Peyer's patch (tissue), 4 donors: ENCODE measurements at places on chromosomes 6 and 20.

DNA sequence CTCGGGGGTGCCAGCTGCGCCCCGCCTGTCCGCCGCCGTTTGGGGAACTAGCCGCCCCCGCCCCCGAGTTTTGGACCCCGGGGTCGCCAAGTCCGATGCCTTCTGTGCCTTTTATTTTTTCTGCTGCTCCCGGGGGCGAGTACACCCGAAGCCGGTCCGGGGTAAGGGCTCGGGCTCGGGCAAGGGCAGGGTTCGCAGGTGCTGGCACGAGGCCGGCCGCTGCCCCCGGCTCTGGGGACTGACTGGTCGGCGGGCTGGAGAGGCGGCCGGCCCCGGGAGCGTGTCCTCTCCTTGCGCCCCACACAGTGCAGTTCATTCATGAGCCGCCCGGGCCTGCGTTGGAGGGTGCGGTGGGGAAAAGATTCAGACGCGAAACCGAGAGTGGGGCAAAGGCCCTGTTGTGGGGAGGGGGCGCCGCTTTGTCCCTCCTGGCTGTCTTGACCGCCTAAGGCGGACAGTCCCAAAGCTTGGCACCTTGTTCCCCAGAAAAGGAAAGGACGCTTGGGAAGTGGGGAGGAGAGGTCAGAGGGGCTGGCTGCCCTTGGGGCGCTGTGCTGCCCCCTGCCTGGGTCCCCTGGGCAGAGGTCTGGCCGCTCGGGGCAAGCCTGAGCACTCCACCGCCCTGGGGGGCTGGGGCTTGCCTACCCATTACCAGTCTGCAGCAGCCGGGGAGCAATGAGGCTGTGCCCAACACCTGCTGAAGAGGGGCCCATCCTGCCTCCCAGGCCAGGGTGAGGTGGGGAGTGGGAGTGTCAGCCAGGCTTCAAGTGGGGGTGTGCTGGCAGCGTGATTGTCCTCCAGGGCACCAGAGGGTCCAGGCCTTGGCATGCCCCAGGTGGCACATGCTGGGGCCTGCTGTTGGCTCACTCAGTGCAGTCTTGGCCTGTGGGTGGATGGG is 915 bp downstream of the TMEM63B start:
- DNase-seq = peak; percentile 58

DNA sequence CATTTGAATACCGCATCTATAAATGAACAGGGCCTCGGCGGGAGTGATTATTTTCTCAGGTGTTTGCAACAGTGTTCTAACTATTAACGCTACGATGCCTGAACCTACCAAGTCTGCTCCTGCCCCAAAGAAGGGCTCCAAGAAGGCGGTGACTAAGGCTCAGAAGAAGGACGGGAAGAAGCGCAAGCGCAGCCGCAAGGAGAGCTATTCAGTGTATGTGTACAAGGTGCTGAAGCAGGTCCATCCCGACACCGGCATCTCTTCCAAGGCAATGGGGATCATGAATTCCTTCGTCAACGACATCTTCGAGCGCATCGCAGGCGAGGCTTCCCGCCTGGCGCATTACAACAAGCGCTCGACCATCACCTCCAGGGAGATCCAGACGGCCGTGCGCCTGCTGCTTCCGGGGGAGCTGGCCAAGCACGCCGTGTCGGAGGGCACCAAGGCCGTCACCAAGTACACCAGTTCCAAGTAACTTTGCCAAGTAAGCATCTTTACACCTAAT is 70.9 kb downstream of the HFE start:
- DNase-seq = peak; percentile 85

DNA sequence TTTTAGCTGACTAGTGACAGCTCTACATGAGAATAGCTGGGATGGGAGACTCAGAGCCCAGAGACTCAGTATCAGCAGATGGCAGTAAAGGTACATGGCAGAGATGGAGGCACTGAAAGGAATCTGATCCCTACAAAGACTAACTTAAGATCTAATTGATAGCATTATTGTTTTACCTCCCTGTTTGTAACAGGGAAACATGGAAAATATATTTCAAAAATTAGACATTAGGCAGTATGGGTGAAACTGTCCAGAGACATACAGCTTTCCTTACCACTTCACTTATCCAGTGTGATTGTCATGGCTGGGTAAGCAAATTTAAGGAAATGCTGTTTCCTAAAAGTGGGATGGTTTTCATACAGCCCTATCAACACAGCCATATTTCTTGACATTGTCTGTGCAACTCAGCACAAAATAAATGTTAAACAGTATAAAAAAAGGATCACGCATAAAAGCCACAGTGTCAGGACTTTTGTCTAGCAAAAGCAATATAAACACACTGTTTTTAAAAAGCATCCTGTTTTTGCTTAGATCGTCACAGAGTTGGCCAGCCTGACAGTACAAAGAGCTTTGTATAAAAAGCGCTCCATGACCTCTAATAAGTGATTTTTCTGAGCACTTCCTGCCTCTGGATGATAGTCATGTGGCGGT is 376.9 kb downstream of the PHF3 start:
- no peak for DNase-seq

DNA sequence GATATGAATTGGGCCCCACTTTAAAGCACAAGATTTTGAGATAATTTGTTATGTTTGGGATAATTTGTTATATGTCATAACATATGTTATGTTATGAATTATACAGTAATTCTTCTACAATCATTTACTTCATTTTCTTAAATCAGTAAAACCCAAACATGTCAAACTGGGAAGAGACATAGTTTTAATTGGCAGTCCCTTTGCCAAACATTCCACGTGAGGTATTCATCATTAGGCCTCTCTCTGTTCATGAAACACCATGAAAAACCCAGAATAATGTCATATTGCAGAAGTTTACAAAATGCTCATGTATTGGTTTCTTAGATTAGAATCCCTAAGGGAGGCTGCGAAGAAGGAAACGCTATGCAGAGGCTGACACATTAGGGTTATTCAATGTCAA is 89.4 kb upstream of the PDE10A start:
- no peak for DNase-seq

DNA sequence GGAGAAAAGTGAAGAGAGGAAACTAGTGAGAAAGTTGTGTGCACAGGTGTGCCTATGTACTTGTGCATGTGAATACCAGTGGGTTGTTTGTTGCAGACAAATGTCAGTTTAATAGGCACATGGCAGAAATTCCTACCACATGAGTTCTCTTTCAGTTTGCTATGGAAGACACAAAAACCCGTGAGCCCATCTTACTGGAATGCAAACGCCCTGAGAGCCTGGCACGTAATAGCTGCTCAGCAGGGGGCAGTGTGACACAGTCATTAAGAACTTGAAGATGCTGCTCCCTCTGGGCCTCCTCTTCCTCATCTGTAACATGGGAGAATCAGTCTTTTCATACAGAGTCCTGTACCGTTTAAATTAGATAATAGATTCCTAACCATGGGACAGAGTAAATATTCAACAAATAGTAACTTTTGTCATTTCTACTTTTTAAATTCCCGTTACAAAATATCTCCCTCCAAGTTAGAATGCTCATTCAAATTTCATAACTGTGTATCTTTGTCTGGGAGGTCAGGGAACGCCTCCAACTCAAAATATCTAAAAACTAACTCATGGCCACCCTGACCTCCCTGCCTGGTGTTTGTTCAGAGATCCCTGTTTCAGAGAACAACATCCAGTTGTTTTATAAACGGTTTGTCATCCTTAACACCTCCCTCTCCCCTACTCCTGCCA is 802.9 kb downstream of the MAFB start:
- DNase-seq = peak; percentile 43

DNA sequence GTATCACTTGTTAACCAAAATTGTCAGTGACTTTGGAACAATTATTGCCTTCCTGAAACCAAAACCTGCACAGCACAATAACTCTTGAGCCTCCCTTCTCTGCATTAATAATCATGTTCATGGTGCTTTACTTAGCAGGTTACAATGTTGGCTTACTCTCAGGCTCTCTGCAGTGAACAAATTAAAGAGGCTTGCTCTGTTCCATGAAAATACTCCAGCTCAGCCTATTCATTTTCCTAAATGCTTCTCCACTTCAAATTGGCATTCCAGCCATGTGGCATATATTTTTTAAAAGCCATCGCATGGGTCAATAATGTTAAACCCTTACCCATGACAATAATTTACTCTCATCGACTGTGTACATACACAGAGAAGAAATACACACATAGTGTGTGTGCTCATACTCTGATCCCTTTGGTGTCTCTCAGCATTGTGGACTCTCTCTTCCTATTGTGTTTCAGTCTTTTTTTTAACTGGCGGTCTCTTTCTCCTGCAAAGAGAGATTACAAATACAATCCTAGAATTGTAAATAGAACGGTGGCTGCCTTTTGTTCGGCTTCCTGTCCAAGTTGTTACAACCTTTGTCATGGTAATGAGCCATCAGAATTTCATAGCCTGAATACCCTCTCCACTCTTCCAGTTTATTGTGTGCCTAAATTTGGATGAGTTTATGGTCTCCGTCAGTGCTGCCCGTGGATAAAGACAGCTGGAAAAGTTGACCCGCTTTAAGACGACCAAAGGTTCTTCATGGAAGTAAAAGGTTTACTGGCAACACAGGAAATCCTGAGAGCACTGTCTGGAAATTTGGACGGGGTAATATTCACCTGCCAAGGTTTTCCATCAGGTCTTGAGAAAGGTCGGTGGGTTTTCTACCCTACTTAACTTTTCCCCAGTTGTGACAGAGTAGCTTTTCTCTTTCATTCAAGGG is 263.6 kb downstream of the CD83 start:
- no peak for DNase-seq

GRCh38 chr20:32497589-32498224 is 87.4 kb downstream of the NOL4L start:
- no peak for DNase-seq

DNA sequence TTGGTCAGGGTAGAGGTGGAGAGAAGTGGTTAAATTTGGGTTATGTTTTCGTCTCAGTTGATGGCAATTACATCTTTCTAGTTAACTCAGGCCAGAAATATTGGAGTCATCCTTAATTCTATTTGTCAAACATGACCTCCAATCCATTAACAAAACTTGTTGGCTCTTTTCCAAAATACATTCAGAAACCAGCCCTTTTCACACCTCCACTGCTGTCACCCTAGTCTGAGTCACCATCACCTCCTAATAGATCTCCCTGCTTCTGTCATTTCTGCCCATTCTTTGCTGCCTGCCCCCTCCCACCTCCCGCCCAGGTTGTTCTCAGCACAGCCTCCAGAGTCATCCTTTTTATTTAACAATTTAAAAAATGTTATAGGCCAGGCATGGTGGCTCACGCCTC is 3.0 kb upstream of the ABCF1 start:
- no peak for DNase-seq

- no peak for DNase-seq
Observed at GRCh38 chr20:40663991-40664880, 24.8 kb downstream of the MAFB start.

DNA sequence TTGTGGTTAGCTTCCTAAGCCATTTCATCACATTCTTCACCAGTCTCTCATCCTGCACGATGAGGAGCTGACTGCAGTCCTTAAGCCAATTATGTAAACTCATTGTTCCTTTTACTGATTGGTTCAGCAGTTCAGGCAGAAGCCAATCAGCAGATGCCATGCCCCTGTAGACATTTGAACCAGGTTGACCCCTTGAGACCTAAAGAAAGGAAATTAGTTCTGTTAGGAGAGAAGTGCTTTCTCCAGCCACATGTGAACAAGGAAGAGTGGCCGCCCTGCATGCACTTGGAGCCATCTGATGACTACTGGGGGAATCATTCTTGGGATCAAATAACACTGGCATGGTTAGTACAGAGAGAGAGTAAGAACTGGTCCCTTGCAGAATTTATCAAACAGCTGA is 535.2 kb upstream of the ID4 start:
- DNase-seq = no peak

GRCh38 chr6:169083508-169083874 is 170.2 kb downstream of the THBS2 start:
- DNase-seq = no peak

- DNase-seq = no peak
Observed at GRCh38 chr6:56714273-56714672, 71.6 kb upstream of the DST start.

DNA sequence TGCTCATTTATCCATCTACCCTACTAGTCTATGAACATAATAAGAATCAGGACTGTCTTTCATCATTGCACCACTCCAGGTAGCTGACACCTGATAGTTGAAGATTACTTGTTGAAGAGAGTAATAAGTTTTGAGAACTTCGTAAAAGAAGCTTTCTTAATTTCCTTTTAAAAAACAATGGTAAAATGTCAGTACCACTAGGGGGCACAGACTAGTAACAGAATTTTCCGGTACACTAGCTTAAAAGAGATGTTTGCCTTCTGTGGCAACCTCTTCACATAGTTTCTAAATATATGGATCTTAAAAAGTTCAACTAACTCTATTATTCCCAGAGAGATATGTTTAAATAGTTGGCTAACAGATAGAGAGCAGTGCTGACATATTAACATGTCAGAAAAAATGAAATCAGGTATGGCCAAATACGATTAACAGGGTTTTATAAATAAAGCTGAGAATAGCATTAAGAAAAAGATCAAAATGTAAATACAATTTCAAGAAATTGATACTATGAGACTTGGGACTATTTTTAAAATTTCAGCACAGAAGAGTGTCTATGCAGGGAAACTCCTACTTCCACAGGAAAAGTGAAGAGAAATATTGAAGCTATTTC is 5.4 kb upstream of the KCNQ5 start:
- no peak for DNase-seq

DNA sequence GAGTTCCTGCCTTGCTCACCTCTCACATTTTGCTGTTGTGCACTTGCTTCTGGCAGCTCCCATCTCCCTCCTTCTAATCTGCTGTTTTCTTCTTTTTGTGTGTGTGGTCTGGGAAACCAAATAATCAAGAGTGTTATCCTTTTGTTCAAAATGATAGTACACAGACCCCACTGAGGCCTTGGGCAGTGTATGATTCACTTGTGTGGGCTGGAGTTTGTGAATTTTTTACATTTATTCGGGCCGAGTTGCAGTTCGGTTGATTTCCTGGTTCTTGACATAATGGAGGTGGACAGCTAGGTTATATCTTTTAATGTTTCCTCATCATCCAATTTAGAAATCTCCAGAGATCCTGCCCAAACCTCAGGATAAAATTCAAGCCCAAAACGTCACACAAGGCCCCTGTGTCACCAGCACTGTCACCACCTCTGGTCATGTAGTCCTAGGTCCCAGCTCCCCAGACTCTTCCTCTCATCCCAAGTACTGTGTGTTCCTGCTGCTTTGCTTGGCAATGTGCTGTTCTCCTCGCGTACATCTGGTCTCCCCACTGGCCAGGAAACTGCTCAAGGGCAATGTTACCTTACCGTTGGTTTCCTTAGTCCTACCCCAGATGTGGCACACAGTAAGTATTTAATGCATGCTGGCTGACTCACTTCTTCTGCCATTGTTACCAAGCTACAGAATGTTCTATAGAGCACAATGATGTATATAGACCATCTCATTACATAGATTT is 55.7 kb upstream of the PHACTR2 start:
- no peak for DNase-seq

DNA sequence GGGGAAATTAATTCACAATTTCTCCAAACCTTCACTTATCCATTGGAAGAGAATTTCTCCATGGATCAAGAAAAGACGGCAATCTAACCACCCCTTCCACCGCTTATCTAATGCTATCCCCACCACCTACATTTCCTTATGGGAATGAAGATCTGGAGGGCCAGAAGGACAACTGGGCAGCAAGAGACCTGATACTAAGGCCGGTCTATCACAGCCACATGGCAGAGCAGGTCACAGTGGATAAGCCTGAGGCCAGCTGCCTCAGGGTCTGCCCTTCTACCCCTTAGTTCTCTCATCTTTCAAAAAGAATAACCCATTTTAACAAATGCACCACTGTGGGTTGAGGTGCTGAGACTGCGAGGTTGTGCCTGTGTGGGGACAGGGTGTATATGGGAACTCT is 37.1 kb downstream of the MAN1A1 start:
- DNase-seq = no peak
